ENCODE measurements at places on chromosomes 7 and 10. TPM values are rescaled to one million over a fixed set of nuclear protein-coding genes. Genes with fewer than 3 reads are reported as not detected.

DNA sequence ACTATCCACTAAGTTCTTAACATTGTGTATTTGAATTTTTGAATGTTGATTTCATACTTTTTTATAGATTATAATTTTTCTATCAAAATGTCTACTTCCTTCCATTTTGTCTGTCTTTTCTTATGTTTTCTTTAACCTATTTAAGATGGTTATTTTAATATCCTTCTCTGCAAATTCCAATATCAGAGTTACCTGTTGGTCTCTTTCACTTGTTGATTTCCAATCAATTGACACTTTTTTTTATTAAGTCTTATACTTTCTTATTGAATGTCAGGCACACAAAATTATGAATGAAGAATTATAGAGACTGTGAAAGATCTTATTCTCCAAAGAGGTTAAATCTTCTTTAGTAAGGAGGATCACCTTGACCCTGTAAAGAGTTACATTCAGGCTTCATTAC, 448.3 kb upstream of the NRG3 start:
- no peak overlapping the region for H3K27ac ChIP-seq
- H3K4me1 ChIP-seq, result no peaks in the 10 kb centered on the region
- H3K4me3 ChIP-seq, result no peak overlapping the region

DNA sequence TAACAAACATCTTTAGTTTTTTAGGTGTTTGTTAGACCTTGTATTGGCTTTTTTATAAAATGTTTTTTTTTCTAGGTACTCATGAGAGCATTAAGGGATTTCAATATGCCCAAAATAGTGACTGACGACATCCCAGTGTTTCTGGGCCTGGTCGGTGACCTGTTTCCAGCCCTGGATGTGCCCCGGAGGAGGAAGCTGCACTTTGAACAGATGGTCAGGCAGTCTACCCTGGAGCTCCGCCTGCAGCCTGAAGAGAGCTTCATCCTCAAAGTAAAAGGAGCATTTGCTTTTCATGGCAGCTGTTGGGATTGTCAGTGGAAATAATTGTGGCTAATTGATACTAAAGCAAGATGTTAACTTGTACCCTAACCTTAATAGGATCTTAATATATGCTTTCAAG, 161.5 kb downstream of the DNAH11 start:
- H3K27me3 ChIP-seq, result no peaks in the 10 kb centered on the region
- DNase-seq, result no peak

Gene CLRN3
- total RNA-seq, result not detected

Gene UTF1
- 0.17 TPM for total RNA-seq

Gene POM121
- total RNA-seq, result 64.0 TPM

DNA sequence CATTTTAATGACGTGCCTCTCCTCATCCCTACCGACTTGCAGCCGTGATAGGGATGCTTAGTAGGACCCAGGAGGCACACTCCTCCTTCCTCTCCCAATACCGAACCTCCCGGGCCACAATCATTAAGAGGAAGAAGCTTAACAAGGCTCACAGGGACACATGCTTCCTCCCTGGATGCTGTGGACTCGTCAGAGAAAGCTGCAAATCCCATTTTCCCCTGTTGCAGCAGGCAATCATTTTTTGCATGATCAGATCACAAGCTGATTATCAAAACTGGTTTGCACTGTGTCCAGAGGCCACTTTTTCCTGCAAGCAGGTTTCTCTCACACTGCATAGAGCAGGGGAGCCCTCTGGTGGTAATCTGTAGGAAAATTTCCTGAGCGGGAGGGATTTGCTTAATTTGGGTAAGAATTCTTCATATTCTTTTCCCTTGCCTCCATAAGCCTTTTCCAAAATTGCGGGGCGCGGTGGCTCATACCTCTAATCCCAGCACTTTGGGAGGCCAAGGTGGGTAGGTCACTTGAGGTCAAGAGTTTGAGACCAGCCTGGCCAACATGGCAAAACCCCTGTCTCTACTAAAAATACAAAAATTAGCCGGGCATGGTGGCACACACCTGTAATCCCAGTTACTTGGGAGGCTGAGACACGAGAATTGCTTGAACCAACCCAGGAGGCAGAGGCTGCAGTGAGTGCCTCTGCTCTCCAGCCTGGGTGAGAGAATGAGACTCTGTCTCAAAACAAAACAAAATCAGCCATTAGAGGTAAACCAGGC, 16.1 kb upstream of the LAMB4 start:
- peak; percentile 32 for DNase-seq
- H3K36me3 ChIP-seq, result no peaks in the 10 kb centered on the region
- no peaks in the 10 kb centered on the region for H3K4me1 ChIP-seq

- peaks cover 6% of the 10 kb centered on the region for H3K27me3 ChIP-seq
- no peak overlapping the region for H3K4me3 ChIP-seq
- no peak for DNase-seq
- no peaks in the 10 kb centered on the region for H3K36me3 ChIP-seq
Observed at GRCh38 chr10:100022403-100022802, 12.7 kb upstream of the DNMBP start.

- no peak overlapping the region for H3K27ac ChIP-seq
- H3K4me1 ChIP-seq, result no peaks in the 10 kb centered on the region
- no peak overlapping the region for H3K4me3 ChIP-seq
- DNase-seq, result no peak
Observed at GRCh38 chr7:1719913-1720312, 49.8 kb downstream of the ELFN1 start.

DNA sequence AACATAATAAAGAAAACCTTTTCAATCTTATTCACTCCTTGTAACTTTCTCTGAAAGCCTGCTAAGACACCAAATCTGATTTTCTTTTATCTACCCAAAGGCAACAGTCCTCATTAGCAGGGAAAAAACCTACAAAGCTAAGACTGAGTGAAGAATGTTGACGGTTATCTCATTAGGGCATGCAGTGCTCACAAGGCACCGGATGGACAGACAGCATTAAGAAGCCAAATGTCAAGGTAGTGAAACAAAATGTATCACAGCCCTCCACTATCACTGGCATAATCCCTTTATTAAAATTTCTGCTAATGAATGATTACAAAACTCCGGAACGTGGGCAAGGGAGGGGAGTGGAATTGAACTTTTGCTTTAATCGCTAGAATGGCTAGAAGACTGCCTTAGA, 442.8 kb downstream of the NEBL start:
- no peaks in the 10 kb centered on the region for H3K36me3 ChIP-seq
- H3K27ac ChIP-seq, result no peak overlapping the region
- H3K4me1 ChIP-seq, result no peaks in the 10 kb centered on the region

Gene ATRNL1
- total RNA-seq, result not detected

DNA sequence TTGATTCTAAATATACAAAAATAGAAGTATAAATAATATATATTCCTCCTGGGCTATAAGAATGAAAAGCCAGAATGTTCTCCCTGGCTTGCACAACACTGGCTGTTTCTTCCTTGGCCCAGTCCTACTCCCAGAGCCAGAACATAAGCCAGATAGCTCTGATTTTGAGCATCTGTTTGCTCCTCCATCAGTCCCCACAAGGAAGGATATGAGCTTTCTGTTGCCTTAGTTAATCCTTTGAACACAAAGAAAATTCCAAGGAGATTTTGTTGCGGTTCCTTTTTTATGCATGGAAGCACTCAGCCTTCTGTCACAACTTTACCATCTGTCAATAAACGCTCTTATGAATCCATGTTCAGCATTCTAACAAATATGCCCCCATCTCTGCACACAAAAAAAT, 361.8 kb downstream of the IPMK start:
- H3K4me1 ChIP-seq, result no peaks in the 10 kb centered on the region
- no peak overlapping the region for H3K4me3 ChIP-seq
- no peaks in the 10 kb centered on the region for H3K27me3 ChIP-seq
- DNase-seq, result no peak

- H3K27me3 ChIP-seq, result no peaks in the 10 kb centered on the region
- H3K4me3 ChIP-seq, result no peak overlapping the region
- no peaks in the 10 kb centered on the region for H3K36me3 ChIP-seq
Observed at GRCh38 chr7:71454981-71455380, 323.0 kb downstream of the GALNT17 start.

DNA sequence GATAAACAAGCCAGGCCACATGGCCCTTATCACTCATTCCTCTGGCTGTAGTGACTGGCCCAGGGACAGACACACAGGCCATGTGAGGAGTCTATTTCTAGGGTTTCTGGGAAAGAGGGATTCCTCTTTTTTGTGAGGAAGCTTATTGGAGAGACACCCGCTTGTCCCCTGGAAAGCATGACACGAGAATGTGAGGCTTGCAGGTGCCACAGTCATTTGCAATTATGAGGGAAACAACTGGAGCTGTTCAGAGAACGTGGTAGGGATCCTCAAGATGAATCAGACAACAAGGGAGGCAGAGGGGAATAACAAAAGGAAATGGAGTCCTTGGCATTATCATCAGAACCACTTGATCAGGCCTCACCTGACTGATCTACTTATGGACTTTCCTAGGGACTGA, 64.5 kb downstream of the ADCYAP1R1 start:
- no peak overlapping the region for H3K27ac ChIP-seq
- peaks cover 9% of the 10 kb centered on the region for H3K27me3 ChIP-seq
- no peaks in the 10 kb centered on the region for H3K4me1 ChIP-seq
- H3K4me3 ChIP-seq, result no peak overlapping the region
- DNase-seq, result no peak

Gene NSMCE4A
- 79.1 TPM for total RNA-seq

DNA sequence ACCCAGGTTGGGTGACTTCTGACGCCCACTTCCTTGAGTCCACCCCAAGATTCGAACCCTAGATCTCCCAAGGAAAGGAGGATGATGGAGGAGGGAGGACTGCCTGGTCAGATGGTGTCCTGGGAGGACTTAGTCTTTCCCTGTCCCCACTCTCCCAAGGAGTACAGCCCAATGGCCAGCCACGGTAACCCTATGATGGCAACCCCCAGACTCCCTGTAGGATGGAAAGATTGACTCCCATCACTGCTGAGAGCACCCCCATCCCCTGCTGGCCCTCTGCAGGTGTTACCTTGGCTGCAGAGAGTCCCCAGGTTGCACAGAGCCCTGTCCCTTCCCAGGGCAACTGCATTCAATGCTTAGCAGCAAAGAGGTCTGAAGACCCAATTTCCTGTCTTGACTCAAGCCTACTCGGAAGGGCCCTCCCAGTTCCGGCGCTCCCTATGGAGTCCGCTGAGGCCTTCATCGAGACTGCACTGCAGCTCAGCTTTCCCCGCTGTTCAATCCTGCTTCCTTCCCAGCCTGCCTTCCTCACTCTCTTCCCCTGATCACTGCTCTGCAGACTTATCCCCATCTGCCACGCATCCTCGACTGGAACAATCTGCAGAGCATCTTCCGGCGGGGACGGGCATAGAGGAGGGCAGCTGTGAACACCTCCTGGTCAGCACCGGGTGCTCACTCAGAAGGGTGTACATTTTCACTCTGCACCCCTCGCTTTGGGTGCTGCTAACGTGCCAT, 50.8 kb upstream of the OCM2 start:
- no peak overlapping the region for H3K4me3 ChIP-seq
- peaks cover 3% of the 10 kb centered on the region for H3K27me3 ChIP-seq
- no peaks in the 10 kb centered on the region for H3K36me3 ChIP-seq
- no peak for DNase-seq
- no peaks in the 10 kb centered on the region for H3K4me1 ChIP-seq

Gene SPDYE1
- not detected for total RNA-seq

Gene FEZF1
- total RNA-seq, result not detected

- H3K27ac ChIP-seq, result no peak overlapping the region
- H3K4me3 ChIP-seq, result no peak overlapping the region
- H3K27me3 ChIP-seq, result peaks cover 18% of the 10 kb centered on the region
- H3K36me3 ChIP-seq, result no peaks in the 10 kb centered on the region
- no peak for DNase-seq
- no peaks in the 10 kb centered on the region for H3K4me1 ChIP-seq
Observed at GRCh38 chr10:96337106-96337505, 21.7 kb downstream of the OPALIN start.

Gene LRIT1
- not detected for total RNA-seq

DNA sequence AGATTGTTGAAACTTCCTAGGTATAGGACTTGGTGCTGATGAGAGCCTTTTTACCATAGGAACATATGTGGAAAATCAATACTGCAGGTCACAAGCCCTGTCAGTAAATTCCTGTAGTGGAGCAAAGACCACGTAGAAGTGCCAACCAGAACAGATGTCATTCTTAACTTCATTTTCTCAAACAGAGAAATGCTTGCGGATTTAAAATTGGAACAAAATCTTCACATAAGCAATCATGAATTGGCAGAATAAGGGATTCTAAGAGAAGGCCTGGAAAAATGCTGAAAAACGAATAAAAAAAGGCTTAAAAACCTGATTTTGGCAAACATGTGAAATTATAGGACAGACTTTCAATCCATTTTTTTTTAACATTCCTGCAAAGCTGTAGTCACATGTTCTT, 80.8 kb upstream of the SMIM30 start:
- no peaks in the 10 kb centered on the region for H3K27me3 ChIP-seq
- no peaks in the 10 kb centered on the region for H3K36me3 ChIP-seq

Gene ZNF804B
- total RNA-seq, result not detected

Gene OGDHL
- total RNA-seq, result 2.8 TPM

- peak overlapping the region; percentile 90 for H3K4me3 ChIP-seq
- H3K4me1 ChIP-seq, result peaks cover 50% of the 10 kb centered on the region
- no peaks in the 10 kb centered on the region for H3K27me3 ChIP-seq
- peak; percentile 34 for DNase-seq
- peak overlapping the region; percentile 88 for H3K27ac ChIP-seq
- peaks cover 27% of the 10 kb centered on the region for H3K36me3 ChIP-seq
Observed at GRCh38 chr10:103451091-103451813, 918 bp downstream of the CALHM2 start.

Gene BHLHA15
- total RNA-seq, result 0.57 TPM
